ENCODE measurements at places on chromosomes 6 and 20. TPM values are rescaled to one million over a fixed set of nuclear protein-coding genes. Genes with fewer than 3 reads are reported as not detected.

Gene TMEM200A
- 15.6 TPM for total RNA-seq

Gene PLCB1
- total RNA-seq, result 105 TPM

Gene PHF10
- 75.7 TPM for total RNA-seq

Gene LRRC73
- 0.14 TPM for total RNA-seq

Gene ANKRD66
- not detected for total RNA-seq

Gene SOX18
- 0.84 TPM for total RNA-seq

Gene HNF4A
- total RNA-seq, result 292 TPM

Gene PLG
- total RNA-seq, result not detected

Gene RNF144B
- total RNA-seq, result 0.39 TPM

Gene FAM110A
- 18.4 TPM for total RNA-seq

Gene TMEM151B
- total RNA-seq, result not detected

Gene TGM3
- total RNA-seq, result not detected

Gene MUC21
- not detected for total RNA-seq

Gene DDO
- not detected for total RNA-seq

Gene PHACTR1
- 0.41 TPM for total RNA-seq

Gene CALHM4
- 3.4 TPM for total RNA-seq

Gene NR2E1
- total RNA-seq, result 1.4 TPM

Gene ROMO1
- 354 TPM for total RNA-seq

Gene SLC17A9
- total RNA-seq, result 64.7 TPM

Gene FAM184A
- total RNA-seq, result 11.2 TPM

Gene GSTA2
- total RNA-seq, result 65.4 TPM

Gene BEND6
- total RNA-seq, result not detected

Gene NT5E
- total RNA-seq, result 1.5 TPM

Gene FLRT3
- 107 TPM for total RNA-seq

Gene MRPL14
- 87.6 TPM for total RNA-seq
